ENCODE measurements at places on chromosomes 7 and 10.

DNA sequence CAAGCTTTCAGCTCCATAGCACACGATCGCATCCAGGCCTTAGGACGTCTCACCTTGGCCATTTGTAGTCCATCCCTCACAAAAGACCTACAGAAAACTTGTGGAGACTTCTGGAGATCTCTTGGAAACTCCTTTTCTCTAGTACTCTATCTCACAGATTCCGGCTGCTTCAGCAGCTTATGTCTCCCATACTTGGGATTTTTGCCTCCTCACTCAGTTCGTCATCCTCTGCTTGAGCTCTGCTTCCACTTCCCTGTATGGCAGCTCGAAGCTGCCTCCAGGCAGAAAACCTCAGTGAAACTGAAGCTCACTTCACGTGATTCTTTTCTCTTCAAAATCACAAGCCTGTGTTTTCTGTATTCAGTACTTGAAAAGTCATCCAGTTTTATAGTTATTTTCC is 178.7 kb upstream of the GDF10 start:
- DNase-seq: no peak

- DNase-seq: no peak
Measured at GRCh38 chr7:65975814-65976445, 6.1 kb downstream of the GUSB start.

DNA sequence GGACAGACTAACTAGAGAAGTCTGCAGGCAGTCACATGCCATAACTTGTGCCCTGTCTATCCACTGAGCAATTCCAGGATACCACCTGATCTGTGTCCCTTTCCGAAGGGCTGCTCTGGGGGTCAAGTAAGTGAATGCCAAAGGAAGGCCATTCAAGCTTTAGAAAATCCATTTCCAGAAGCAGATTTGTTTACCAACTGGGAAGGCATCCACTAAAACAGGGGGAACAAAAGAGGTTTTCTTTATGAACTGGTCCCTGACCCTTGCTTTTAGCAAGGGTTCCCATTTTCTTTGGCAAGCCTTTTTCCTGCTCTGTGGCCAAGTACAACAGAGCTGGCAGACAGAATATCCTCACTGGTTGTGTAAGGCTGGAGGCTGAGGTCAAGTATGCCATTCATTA is 36.5 kb downstream of the ITPRID1 start:
- no peak for DNase-seq

- no peak for DNase-seq
Measured at GRCh38 chr7:156105337-156106106, 293.3 kb upstream of the SHH start.

- no peak for DNase-seq
Measured at GRCh38 chr7:131306777-131307176, 20.9 kb upstream of the MKLN1 start.

- no peak for DNase-seq
Measured at GRCh38 chr7:2939193-2939885, 95.2 kb upstream of the GNA12 start.

- DNase-seq: no peak
Measured at GRCh38 chr10:129604333-129605032, 137.4 kb downstream of the MGMT start.

GRCh38 chr7:115052706-115053105 is 130.8 kb downstream of the MDFIC start:
- no peak for DNase-seq

DNA sequence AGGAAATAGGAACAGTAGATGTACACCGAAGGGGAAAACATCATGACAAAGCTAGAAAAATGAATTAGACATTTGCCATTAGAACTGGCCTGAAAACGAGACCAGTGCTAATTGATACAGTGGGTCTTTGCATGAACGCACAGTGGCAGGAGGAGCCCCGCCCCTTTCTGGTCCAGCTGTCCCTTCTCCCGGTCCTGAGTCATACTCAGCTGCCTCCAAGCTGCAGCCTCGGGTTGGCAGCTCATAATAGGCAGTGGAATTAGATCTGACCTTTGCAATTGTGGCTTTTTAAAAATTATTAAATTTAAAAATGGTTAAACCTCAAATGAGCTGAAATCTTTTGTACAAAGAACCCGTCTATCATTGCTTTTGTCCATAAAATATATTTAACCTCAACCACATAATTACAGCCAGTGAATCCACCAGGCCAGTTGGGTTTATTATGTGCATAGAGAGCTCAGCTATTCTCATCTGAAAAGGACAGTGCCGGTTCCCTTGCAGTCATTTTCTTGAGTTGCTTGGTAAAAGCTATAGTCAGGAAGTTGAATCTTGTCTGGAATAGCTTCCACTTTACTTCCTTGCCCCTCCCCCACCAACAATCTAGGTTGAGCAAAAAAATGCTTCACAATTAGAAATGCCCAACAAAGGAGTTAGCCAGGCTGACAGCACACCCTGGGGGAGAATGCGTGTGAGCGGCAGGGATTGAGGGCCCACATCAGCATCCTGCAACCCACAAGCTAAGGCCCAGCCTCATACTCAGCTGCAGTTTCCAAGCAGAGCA is 147.1 kb downstream of the BUB3 start:
- DNase-seq: no peak

DNA sequence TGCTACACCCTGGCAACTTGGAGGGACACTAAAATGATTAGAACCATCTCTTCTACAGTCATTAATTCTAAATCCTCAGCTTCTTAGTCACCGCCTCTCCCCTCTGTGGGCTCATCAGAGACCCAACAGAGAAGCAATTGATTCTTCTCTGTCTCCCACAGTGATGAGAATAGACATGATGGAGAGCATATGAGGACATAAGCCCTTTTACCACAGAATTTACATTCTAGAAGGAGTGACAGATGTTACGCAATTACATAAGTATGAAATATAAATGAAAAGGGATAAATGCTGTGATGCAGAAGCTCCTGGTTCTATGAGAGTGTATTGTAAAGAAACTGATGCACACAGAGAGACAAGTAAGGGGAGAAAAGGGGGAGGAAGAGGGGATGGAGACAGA is 18.1 kb upstream of the ABCB5 start:
- DNase-seq: no peak

DNA sequence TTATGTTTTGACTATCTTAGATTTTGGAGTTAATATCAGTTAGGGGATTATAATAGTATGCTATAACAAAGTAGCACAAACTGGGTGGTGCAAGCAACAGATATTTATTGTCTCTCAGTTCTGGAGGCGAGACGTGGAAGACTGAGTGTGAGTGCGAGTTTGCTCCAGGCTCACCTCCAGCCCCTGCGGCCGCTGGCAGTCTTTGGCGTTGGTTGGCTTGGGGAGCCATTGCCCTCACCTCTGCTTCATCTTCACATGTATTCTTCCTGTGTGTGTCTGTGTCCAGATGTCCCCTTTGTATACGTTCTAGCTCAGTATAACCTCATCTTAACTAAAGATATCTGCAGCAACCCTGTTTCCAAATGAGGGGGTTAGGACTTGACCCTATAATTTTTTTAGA is 343.9 kb upstream of the COBL start:
- DNase-seq: no peak

DNA sequence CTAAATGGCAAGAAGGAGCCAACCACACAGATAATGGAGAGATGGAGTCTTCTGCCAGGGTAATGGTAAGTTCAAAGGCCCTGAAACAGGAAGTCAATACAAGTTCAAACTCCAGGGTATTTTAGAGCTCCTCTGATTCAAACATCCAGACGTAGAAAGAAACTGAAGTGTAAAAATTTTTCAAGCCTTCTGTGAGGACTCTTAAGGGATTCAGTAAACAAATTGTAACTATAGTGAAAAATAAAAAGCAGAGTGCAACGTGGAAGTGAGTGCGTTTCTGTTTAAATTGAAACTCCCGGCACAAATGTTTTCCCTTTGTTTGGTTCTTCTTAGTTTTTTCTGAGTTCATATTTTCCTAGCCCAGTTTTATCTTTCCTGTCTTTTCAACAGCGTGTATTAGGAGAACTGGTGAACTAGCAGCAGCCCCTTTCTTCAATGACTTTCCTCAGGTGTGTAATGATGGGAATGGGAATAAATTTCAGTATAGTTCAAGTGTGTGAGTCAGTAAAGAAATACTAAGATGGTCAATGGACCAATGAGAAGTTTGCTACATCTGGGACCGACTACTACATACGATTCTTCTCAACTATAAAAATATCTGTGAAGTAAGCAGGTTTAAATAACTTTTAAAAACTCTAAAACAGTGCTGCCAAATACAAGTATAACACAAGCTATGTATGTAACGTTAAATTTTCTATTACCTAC is 298.9 kb downstream of the CSTF2T start:
- no peak for DNase-seq

DNA sequence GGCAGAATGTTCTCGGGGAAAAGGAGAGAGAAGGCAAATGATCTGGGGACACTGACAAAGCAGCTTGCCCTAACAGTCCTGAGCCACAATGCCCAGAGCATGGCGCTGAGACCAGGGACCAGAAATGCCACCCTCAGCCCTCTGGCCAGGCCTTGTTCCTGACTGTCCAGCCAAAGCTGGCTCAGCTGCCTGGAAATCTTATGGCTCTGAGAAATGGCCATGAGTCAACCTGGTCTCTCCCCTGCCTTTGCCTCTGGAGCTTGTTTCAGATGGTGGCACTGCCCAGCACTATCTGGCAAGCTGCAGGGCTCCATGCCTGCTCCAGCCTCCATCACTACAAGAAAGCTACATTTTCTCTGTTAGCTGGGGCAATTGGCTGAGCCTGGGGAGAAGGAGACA is 90.5 kb upstream of the PLXNA4 start:
- DNase-seq: no peak

DNA sequence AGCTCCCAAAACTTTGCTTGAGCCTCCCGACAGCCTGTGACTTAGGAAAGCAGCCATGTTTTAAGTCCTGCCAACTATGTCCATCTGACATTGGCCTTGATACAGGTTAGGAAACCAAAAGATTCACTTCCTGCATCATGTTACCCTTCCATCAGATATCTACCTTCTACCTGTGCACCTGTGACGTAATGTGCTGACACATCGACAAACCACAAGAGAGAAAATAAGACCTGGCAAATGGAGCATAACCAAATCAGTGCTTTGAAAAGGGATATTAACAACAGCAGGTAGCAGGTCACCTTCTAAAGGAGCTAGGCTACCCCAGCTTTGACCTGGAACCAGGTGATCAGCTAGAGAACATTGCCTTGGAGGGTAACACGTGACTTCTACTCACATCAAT is 14.8 kb upstream of the PRR15 start:
- DNase-seq: no peak

DNA sequence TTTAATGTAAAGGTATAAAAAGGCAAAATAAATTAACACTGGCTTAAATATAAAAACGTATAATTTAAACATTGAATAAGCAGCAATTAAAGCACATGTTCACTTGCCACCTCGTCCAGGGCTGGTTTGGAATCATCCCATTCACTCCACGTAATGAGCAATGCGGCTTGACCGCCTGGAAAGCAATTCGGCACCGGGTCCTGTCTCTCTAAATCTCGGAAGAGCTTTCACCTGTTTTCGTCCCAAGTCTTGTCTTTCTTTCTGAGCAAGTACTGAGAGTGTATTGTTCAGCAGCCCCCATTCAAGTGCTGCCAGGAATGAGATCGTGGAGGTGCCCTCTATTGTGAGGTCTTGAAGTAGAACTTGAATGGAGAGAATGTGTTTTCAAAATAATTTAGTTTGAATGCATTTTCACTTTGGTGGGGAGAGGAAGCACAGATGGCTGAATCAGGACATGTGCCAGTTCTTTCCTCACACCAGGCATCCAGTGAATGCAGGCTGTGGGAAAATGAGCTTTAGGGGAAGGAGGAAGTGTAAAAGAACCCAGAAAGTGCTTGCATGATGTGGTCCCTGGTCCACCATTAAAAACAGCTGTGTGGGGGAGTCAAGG is 515.2 kb downstream of the REEP3 start:
- no peak for DNase-seq

GRCh38 chr10:132679217-132679595 is 106.7 kb downstream of the NKX6-2 start:
- DNase-seq: no peak

DNA sequence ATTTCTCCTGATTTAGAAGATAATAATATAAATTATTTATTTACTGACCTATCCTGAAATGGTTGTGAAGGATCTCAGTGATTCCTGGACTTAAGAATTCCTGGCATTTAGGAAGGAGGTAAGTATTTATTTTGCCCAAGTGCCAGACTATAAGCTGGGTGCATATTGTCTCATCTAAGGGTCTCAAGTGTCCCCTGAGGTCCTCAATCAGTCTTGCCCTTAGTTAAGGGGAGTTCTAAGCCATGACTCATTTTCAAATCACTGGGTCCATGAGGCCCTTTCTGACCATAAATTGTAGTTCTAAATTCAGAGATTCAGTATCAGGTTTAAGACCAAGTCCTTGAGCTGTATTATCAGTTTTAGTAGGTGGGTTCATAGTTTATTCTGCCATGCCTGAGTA is 251.6 kb upstream of the MEOX2 start:
- no peak for DNase-seq

DNA sequence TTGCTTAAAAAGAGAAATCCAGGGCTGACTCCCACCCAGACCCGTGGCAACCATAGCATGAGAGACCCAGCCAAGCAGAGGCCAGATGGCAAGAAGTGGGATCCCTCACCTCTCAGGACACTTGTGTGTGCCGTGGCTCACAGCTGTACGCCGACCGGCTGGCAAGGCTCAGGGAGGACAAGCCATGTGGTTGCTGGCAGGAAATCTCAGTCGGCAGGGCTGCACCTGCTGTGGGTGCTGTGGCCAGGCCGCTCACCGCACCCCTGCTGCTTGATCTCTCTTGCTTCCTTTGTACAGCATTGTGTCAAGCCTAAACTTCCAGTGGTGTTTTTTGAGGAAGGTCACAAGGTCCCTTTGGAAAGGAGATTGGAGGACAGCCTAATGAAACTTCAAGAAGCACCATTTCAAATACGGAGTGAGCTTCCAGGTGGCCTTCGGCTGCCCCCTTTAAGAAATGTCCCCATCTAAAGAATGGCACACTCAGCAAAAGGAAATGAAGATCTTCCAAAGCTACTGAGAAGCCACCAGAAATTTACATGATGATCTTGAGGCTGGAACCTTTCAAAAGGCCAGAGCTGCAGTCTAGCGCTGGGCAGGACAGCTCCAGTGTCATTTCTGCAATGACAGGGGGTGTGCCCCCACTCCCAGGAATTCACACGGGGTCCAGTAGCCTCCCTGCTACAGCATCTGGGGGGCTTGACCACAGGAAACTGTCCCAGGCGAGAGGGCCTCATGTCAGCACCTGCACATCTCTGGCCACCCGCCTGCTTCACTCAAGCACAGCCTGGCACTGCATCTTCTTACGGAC is 409.0 kb upstream of the MGMT start:
- DNase-seq: no peak

- DNase-seq: peak; percentile 41
Measured at GRCh38 chr7:128322040-128322643, 21.6 kb downstream of the RBM28 start.

Measured in OCI-LY7 (cell line).